Lung (tissue), 17 donors: ENCODE measurements at places on chromosomes 16 and 17. TPM values are rescaled to one million over a fixed set of nuclear protein-coding genes. Genes with fewer than 3 reads are reported as not detected.

DNA sequence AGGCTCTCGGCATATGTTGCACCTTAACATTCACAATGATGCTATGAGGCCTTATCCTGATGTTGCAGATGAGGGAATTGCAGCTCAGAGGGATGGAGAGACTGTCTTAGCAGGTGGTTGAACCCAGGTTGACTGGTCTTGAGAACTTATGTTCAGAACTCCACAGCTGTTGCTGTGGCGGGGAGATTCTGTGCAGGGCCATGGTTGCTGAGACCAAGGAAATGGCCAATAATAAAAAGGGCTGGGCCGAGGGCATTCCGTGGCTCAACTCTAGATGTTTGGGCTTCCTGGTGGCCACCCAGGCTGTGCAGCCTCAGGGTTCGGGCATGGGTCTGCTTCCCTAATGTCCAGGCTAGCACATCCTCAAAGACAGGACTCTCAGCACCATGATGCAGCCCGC, 5.9 kb downstream of the KSR1 start:
- H3K27ac ChIP-seq: no peak overlapping the region
- H3K4me3 ChIP-seq: no peak overlapping the region
- peaks cover 35% of the 10 kb centered on the region for H3K4me1 ChIP-seq
- H3K36me3 ChIP-seq: no peaks in the 10 kb centered on the region
- no peaks in the 10 kb centered on the region for H3K27me3 ChIP-seq

The KRT25 gene
- not detected for total RNA-seq

DNA sequence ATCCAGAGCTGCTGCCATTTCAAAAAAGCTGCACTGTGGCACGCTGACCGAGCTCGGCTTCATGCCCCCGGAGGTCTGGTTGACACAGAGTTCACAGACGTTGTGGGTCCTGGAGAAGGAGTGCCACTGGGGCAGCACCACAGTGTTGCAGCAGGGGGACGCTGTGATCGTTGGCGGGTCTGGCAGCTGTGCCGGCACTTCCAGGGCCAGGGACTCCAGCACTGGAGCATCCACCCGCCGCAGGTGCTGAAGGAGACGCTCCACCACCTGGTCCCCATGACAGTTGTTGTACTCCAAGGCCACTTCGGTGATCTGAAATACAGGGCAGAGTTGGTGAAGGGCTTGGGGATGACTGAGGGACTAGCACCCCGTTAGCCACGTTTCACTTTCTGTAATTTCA, 23.5 kb downstream of the SNN start:
- DNase-seq: no peak
- no peak overlapping the region for H3K27ac ChIP-seq
- peaks cover 14% of the 10 kb centered on the region for H3K36me3 ChIP-seq
- H3K4me3 ChIP-seq: no peak overlapping the region

DNA sequence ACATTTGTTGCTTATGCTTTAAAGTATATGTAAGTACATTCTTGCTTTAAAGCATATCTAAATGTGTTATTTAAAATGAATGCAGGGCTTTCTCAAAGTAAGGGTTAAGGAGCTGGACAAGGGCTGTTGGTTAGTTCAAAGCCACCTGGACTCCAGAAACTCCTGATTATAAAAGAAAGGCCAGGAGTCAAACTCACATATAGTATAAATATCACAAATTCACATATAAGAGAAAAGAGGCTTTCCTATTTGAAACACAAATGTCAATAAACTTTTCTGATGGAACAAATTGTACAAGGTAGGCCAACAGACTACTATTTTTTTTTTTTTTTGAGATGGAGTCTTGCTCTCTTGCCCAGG, 84.5 kb upstream of the CORO6 start:
- peaks cover 16% of the 10 kb centered on the region for H3K4me1 ChIP-seq
- no peaks in the 10 kb centered on the region for H3K36me3 ChIP-seq
- no peak overlapping the region for H3K27ac ChIP-seq
- DNase-seq: no peak
- no peak overlapping the region for H3K4me3 ChIP-seq
- H3K27me3 ChIP-seq: no peaks in the 10 kb centered on the region

The CHMP6 gene
- 18.2 TPM for total RNA-seq

DNA sequence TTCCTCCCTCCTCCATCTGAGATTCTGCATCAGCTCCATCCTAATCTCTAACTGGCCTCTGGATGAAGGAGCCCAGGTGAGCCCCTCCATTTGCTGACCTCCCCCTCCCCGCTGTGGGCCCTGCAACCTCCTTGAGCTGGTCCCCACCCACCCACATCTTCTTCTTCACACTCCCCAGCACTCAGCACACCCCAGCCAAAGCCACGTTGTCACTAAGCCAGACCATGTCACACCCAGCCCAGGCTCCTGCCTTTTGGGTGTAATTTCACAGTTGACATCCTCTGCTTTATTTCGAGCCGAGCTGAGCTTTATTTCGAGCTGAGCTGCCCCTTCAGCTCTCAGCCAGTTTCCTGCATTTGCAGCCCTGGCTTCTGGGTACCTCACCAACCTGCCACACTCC, 282.7 kb upstream of the TNRC6C start:
- H3K36me3 ChIP-seq: no peaks in the 10 kb centered on the region
- H3K27ac ChIP-seq: no peak overlapping the region
- peaks cover 4% of the 10 kb centered on the region for H3K4me1 ChIP-seq
- DNase-seq: no peak
- H3K4me3 ChIP-seq: no peak overlapping the region

DNA sequence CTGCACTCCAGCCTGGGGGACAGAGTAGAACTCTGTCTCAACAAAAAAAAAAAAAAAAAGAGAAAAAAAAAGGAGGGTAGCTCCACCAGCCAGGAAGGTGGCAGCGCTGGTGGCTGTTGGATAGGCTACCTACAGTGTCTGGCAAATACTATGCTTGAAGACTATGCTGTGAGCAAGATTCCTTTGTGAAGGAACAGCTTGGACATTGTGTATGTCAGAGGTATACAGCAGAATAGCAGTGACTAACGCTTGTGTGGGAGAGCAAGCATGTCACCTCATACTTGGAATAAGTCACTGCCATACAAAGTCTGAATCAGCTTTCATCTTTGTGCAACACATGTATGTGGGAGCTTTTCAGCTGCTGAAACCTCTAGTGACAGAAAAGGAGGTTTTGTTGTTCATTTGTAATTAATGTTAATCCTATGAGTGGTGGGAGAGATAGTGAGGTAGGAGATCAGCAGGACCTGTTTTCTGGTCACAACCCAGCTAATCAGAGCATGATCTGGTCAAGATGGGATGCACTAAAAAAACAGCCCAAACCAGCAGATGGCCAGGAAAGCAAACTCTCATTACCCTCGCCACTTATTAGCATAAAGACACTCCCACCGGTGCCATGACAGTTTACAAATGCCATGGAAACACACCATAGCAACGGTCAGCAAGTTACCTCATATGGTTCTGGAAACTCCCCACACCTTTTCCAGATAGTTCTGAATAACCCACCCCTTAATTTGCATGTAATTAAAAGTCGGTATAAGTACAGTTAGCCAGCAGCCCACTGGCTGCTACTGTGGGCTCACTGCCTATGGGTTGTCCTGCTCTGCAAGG, 6.8 kb upstream of the ITGAD start:
- no peak overlapping the region for H3K27ac ChIP-seq
- no peak overlapping the region for H3K4me3 ChIP-seq
- peaks cover 1% of the 10 kb centered on the region for H3K4me1 ChIP-seq

The GAS2L2 gene
- total RNA-seq: 11.5 TPM

DNA sequence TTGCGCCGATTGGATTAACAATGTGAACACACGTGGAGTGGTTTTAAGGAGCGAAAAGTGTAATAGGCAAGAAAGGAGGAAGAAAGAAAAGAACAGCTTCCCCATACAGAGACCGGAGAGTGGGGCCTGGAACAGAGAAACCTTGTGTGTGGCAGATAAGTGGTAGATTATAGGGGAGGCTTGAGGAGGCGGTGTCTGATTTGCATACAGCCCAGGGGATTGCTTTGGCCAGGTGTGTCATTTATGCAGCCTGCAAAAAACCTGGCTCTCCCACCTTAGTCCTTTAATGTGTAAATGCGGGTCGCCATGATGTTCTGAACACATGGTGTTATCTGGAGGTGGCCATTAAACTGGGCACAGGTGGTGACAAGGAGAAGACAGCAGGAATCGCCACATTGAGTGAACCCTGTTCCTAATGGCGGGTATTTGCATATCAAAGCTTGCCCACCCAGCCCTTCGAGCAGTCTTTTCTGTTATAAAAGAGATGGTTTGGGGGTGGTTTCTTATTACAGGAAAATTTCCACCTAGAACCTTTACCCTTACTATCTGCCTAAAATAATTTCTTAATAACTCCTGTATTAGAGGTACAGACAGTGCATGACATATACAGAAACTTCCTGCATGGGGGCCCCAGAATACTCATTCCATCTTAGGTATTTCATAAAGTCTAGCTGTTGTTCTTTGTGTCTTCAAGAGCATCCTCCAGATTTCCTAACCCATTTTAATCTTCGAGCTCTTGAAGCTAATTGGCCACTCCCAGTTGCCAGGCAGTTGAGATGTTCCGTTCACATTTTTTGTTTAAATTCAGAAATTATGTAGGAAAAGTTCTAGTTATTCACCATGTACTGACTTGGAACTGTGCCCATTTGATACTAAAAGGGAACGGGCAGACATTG, 292.5 kb downstream of the RBFOX1 start:
- no peaks in the 10 kb centered on the region for H3K36me3 ChIP-seq
- no peak overlapping the region for H3K27ac ChIP-seq
- H3K27me3 ChIP-seq: no peaks in the 10 kb centered on the region
- H3K4me3 ChIP-seq: no peak overlapping the region
- DNase-seq: no peak

The JUP gene
- 150 TPM for total RNA-seq

- no peaks in the 10 kb centered on the region for H3K4me1 ChIP-seq
- H3K36me3 ChIP-seq: peaks cover 4% of the 10 kb centered on the region
- H3K27ac ChIP-seq: no peak overlapping the region
- H3K4me3 ChIP-seq: no peak overlapping the region
- DNase-seq: no peak
These were observed 15.0 kb downstream of the FASN start for GRCh38 chr17:82083009-82083408.

GRCh38 chr17:78607038-78607437, 29.8 kb upstream of the DNAH17 start:
- H3K27me3 ChIP-seq: no peaks in the 10 kb centered on the region
- H3K4me1 ChIP-seq: no peaks in the 10 kb centered on the region
- no peak overlapping the region for H3K4me3 ChIP-seq
- DNase-seq: no peak
- H3K36me3 ChIP-seq: no peaks in the 10 kb centered on the region
- H3K27ac ChIP-seq: no peak overlapping the region

- peak; percentile 44 for DNase-seq
- peaks cover 13% of the 10 kb centered on the region for H3K4me1 ChIP-seq
- no peaks in the 10 kb centered on the region for H3K36me3 ChIP-seq
These were observed 123.5 kb upstream of the ZFHX3 start for GRCh38 chr16:73171380-73171779.

- H3K27me3 ChIP-seq: no peaks in the 10 kb centered on the region
- H3K36me3 ChIP-seq: no peaks in the 10 kb centered on the region
- no peak overlapping the region for H3K4me3 ChIP-seq
- H3K4me1 ChIP-seq: peaks cover 36% of the 10 kb centered on the region
- DNase-seq: peak; percentile 42
These were observed 32.8 kb downstream of the HIC1 start for GRCh38 chr17:2087597-2088211.

DNA sequence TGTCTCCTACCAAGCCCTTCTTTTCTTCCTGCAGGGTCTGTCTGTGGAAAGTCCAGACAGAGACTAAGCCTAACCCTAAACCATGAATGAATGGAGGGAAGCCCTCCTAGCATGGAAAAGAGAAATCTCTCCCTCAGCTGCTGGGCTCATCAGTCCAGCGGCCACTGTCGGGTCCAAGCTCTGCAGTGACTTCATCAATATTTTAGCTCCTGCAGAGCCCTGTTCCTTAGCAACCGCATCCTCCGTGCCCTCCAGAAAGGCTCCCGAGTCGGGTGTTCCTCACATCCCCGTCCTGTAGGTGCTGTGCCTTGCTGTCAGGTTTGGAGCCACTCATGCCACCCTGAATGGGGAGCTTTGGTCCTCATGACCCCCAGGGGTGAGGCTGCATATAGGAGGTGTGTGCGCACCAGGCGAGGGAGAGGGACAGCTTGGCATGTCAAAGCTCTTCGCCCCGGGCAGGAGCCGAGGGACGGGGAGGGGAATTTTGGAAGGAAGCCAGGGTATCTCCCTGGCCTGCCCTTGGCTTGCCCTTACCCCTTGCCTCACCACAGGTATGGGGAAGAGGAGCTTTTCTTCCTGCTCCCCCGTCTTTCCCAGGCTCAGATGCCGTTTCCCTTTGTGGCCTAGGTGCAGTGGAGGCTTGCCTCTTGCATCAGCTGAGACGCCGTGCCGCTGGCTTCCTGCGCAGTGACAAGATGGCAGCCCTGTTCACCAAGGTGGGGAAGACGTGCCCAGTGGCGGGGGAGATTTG, 23.9 kb downstream of the SGSM2 start:
- peaks cover 5% of the 10 kb centered on the region for H3K36me3 ChIP-seq
- H3K4me3 ChIP-seq: no peak overlapping the region
- no peak overlapping the region for H3K27ac ChIP-seq
- no peak for DNase-seq

DNA sequence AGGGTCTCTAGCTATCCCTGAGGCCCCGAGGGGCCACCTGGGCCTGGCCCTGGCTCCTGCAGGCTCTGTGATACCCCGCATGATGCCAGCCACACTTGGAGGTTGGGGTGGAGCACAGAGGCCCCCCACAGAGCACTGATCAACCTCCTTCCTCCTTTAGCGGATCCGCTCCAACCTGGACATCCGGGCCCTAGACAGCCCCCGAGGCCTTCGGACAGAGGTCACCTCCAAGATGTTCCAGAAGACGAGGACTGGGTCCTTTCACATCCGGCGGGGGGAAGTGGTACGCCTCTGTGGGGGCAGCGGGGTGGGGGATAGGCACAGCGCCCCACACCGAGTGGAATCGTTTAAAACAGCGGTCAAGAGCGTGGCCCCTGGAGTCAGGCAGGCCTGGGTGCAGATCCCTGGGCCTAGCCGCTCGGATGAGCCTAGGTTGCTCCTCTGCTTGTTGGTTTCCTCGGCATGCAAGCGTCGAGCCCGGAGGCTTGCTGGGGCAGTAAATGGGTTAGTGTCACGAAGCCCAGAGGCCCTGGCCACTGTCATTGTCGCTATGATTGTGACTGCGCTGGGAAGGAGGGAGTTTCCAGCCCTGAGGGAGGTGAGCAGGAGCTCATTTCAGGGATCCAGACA, 9.9 kb downstream of the ITGB4 start:
- H3K4me1 ChIP-seq: no peaks in the 10 kb centered on the region
- DNase-seq: no peak
- no peaks in the 10 kb centered on the region for H3K27me3 ChIP-seq
- peaks cover 9% of the 10 kb centered on the region for H3K36me3 ChIP-seq
- no peak overlapping the region for H3K27ac ChIP-seq

The SLC16A3 gene
- 31.0 TPM for total RNA-seq

DNA sequence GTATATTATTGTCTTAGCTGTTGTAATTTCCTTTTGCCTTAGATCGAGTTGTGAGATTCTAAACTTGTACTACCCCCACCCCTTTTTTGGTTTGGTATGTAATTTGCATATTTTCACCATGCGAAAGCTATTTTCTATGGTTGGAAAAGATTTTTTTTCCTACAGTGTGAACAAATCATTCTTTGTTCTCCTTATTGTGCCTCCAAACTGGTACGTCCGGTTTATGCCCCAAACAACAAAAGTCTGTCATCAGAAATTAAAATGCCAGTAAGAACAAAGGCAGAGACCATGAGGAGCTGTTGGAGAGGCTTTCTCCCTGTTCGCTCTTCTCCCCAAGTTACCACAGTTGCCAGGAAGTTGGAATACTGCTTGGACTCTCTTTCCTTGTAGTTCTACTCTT, 66.1 kb downstream of the BCAS3 start:
- H3K36me3 ChIP-seq: no peaks in the 10 kb centered on the region
- H3K4me1 ChIP-seq: no peaks in the 10 kb centered on the region
- no peak overlapping the region for H3K27ac ChIP-seq
- no peak overlapping the region for H3K4me3 ChIP-seq
- peak; percentile 66 for DNase-seq
